ENCODE measurements at places on chromosomes 16 and 17.

DNA sequence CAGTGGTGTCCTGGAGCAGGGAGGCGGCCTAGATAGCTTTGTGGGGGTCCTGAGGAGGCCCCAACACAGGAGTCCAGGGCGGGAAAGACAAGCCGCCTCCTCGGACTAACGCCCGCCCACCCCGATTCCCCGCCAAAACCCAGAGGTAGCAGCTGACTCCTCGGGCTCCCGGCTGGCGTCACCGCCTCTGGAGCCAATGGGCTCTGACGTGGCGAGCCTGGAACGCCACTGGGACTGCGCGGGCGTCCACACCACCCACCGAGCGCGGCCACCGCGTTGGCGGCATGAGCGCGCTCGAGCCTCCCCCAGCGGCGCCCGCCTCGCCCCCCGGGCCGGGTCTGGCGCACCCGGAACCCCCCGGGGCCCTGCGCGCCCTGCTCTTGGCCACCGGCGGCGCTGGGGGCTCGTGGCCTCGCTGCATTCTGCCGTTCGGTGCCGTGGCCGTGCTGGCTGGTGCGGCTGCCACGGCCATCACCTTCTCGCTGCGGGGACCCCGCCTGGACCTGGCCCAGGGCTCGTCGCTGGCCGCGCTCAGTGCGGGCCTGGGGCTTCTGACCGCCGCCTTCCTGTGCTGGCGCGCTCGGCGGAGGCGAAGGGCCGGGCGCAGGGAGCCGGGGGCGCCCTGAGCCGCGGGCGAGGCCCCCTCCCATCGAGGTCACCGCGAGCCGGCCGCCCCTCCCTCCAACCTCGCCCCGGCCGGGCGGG is 3.4 kb upstream of the NTN3 start:
- DNase-seq, result no peak

- no peak for DNase-seq
Observed at GRCh38 chr17:57170866-57171265, 85.5 kb upstream of the MSI2 start.

- no peak for DNase-seq
Observed at GRCh38 chr17:17414341-17414805, 62.4 kb upstream of the MED9 start.

DNA sequence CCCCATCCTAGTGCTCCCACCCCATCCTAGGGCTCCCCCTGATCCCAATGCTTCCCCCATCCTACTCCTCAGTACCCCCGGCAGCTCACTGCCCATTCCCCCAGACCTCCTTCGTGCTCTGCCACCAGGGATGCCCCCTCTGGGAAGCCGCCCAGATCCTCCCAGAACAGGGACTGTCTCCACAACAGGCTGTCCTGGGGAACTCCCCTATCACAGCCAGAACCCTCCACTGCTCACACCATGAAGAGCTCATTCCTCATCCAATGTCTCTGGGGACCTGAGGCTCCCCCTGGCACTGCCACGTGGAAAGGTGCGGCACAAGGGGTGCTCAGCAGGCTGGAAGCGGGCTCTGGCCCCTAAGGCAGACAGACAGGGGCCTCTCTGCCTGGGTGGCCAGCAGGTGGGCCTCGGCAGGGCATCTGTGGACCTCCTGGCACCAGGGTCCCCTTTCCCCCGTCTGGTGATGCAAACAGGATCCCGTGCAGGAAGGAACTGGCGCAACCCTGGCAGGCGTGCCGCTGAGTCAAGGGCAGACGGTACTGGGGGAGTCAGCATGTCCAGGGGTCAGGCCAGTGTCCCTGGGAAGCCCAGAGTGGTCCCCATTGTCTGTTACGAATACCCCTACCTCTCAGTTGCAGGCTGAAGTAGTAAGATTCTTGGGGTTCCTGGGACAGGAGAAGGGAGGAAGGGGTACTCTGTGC is 14.8 kb upstream of the PVALEF start:
- DNase-seq, result no peak

DNA sequence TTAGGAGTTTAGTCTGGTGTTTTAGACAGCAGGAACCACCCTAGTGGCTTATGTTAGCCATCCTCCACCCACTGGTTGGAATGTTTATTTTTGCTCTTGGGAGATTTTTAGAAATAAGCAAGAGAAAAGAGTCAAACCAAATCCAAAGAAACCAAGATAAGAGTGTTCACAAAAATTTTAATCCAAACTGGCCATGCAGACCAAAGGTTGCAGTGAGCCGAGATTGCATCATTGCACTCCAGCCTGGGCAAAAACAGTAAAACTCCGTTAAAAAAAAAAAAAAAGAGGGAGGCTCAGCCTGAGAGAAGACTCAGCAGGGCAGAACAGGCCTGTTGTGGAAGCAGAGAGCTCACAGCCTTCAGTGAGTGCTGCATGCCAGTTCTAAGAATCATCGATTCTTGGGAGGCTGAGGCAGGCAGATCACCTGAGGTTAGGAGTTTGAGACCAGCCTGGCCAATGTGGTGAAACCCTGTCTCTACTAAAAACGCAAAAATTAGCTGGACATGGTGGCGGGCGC is 12.2 kb upstream of the C16orf54 start:
- DNase-seq, result no peak

DNA sequence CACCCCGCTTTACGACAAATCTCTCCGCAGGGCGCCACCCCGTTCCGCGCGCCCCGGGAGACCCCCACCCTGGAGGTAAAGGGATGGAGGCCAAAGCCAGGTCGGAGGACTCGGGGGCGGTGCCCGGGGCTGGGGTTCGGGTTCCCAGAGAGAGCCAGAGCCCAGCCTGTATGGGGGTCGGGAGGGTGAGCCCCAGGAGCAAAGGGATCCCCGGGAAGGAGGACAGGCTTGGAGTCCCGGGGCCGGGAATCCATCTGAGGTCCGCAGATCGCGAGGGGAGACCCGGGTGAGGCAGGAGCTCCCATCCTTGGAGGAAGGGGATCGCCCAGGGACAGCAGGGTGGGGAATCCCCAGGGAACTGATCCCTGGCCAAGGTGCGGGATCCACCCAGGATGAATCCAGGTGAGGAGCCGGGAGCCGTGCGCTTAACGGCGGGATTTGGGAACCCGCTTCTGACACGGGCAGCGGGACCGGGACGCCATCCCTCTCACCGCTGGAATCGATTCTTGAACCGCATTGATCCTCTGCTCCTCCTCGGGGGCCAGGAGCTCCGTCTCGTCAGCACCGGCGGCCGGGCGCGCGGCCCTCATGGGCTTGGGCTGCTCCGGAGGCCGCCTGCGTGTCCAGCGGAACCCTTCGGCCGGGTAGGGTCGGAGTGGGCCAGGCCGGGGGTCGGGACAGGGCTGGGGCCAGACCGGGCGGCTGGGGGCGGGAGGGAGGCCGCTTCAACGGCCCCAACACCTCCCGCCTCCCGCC is at the start of gene MMD:
Gene MMD (minus strand): TSS at position 657 of the 756 bp plus-strand sequence. CDS start 140 bp downstream, at position 517.
- DNase-seq, result no peak

DNA sequence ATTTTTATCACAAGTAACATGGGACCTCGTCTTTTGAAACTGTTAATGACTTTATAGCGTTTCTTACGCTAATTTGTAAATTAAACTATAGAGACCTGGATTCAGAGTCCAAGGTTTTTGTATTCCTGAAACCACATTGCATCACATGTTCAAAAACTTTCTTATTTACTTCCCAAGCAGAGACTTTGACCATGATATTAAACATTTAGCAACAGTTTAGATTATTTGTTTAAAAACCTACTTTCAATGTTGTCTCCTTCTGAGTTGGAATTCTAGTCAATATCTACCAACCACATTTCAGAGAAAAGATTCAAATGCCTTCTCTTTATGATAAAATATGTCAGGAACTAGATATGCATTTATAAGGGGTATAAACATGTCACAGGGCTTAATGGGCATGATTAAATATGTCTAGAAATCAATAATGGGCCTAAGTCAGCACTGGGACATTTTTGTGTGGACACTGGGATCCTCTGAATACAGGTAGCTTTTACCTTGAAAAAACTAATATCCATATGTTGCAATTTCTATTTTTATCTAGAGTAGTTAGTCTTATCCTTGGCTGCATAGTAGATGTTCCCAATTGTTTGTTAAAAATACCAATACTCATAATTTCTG is 6.3 kb upstream of the APOH start:
- no peak for DNase-seq

DNA sequence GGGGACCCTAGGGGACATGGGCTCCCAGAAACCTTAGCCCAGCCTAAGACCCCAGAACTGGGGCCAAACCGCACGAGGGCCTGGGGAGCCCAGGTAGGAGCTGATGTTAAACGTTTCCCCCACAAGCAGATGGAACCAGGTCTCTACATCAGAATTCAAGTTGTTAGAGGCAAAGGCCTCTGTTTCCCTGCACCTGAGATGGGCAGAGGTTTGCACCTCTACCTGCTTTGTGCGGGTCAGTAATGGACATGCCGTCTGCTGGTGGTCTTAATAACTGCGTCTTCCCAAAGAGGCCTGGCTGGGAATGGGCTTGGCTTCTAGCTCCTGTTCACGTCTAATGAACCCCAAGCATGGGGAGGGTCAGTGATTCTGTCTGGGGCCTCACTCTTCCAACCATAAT is 79.1 kb downstream of the NDE1 start:
- DNase-seq, result no peak

GRCh38 chr17:49191409-49191916 is 18.9 kb downstream of the GNGT2 start:
- DNase-seq, result no peak

GRCh38 chr17:28973425-28973824 is 22.1 kb upstream of the PHF12 start:
- no peak for DNase-seq

DNA sequence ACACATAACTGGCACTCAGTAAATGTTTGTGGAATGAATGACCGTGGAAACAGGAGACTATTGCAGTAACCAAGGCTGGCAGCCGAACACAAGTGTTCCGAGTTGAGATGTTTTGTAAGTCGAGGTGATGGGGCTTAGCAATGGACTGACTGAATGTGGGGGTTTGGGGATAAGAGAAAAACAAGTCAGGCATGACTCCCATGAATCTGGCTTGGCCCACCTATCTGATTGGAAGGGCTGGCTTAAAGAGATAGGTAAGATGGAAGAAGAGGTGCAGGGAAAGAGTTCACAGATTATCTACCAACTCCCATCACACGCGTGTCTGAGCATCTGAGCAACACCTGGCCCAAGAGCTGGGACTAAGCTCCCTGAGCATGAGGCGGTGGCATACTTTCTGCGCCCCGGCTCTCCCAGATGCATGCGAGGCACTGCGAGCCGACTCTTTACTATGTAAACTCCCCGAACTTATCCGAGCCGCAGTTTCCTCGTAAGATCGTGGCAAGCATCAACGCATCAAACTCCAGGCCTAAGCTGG is 539 bp downstream of the IFT20 start:
- no peak for DNase-seq

DNA sequence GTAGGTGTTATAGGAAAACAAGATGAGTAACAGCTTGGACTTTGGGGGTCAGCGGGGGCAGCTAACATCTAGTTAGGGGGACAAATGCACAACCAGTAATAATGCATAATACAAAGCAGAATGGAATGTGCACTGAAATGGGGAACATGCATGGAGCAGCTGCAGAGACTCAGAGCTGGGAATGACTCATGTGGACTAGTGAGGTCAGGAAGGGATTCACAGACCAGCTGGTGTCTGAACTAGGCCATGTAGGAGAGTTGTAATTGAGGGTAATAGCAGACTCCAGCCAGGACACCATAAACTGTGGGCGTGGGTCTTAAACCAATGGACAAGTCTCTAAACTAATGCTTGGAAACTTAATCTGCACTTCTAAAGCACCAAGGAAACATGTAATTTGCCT is 176.8 kb upstream of the ASIC2 start:
- no peak for DNase-seq

Measured in CMK (cell line).